Posterior cingulate gyrus (tissue), 11 donors: ENCODE measurements at places on chromosomes 11 and 22.

- DNase-seq: no peak
Measured at GRCh38 chr22:20436307-20436767, 1.3 kb downstream of the SCARF2 start.

GRCh38 chr11:10480026-10480425, 25.0 kb downstream of the AMPD3 start:
- no peak for DNase-seq

DNA sequence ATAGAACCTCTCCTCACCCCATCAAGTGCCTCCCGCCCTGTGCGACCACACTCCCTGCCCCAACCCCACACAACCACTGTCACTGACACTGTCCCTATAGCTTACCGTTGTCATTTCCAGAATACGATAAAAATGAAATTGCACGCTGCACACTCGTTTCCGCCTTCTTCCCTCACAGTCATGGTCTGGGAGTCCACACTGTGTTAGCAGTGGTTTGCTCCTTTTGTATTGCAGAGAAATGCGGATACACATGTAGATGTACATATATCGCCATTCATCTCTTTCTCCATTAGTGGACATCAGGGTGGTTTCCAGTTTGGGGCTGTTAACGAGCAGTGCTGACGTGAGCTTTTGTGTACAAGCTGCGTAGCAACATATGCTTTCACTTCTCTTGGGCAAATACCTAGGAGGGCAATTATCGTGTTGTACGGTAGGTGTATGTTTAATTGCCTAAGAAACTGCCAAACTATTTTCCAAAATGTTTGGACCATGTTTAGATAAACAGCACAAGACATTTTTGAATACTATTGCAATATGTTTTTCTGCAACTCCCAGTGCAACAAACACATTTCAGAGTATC, 59.2 kb upstream of the CD5 start:
- DNase-seq: no peak

DNA sequence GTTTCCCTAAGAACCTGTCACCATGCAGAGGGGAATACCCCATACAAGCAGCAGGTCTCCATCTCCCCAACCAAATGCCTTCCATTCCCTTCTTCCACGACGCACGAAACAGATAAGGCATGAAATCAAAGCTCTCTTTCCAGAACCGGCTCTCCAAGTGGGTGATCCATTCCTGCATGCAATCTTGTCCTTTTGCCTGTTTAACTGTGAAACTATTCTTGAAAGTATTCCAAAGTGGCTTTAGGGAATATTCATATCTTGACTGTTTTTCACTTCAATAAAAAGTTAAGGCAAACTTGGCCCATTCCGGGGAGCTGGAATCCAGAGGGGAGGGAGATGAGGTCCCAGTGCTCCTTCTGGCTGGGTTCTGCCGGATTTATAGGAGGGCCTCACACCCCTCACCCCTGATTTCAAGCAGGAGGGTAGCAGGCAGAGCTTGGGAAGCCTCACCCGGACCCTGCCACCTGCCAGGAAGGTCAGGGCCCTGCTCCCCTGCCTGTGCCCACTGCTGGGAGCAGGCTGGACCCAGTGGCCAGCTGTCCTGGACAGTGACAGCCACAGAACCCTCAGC, 60.9 kb downstream of the SCGB1A1 start:
- no peak for DNase-seq

DNA sequence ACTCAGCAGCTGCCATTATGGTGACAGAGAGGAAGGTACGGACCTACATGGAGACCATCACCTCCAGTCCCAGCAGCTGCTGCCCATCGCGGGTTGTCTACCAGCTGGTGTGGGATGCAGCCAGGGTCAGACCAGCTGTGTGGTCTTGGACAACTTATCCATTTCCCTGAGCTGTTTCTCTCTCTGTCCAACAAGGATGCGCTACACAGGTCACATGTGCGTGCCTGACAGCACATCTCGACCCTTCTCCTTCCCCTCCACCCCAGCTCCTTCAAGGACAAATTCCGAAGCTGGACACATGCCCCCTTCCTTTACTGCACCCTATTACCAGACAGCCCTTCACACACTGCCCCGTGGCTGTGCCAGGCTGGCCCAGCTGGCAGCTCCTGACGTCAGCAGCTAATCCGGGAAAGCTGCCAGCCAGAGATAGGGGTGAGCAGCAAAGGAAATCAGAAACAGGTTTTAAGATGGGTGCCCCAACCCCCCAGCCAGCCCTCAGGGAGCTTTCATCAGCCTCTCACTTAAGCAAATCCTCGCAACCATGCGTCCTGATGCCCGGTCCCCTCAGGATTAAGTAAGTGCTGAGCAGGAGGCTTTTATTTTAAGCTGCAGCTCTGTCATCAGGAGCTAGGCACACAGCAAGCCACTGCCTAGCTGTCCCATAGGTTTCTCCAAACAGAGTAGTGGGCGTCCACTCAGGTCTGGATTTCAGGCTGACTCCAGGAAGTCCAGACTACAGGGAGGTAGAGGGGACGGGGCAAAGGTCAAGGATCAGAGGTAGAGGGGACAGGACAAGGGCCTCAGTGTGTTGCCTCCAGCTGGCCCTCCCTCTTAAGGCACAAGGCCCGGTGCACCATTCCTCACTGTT, 20.3 kb downstream of the TEF start:
- DNase-seq: peak; percentile 90

- DNase-seq: no peak
Measured at GRCh38 chr11:15318814-15319213, 204.1 kb downstream of the INSC start.

GRCh38 chr11:29321293-29322132, 695.3 kb downstream of the KCNA4 start:
- no peak for DNase-seq

- no peak for DNase-seq
Measured at GRCh38 chr11:110878513-110878912, 166.3 kb upstream of the ARHGAP20 start.

DNA sequence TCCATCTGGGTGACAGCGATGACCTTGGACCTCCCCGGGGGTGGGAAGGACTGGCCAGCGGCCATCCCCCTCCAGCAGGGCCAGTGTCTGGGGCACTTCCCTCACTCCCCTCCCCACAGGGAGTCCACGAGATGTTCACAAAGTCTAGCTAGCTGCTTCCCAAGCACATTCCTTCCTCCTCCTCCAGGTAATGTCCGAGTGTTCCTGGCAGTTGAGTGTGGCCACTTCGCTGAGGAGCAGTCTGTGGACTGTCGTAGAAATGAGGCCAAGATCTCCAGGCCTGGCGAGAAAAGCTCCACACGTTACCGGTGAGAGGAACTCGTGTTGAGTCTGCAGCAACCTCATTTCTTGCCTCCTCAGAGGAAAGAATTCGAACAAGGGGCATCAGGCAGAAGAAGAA, 425.5 kb downstream of the BRD1 start:
- peak; percentile 59 for DNase-seq

- DNase-seq: no peak
Measured at GRCh38 chr11:47791774-47792430, 24.8 kb upstream of the FNBP4 start.

GRCh38 chr11:12290477-12290922, 86.9 kb upstream of the PARVA start:
- DNase-seq: no peak

- DNase-seq: no peak
Measured at GRCh38 chr11:74025467-74026166, 16.7 kb upstream of the UCP3 start.

DNA sequence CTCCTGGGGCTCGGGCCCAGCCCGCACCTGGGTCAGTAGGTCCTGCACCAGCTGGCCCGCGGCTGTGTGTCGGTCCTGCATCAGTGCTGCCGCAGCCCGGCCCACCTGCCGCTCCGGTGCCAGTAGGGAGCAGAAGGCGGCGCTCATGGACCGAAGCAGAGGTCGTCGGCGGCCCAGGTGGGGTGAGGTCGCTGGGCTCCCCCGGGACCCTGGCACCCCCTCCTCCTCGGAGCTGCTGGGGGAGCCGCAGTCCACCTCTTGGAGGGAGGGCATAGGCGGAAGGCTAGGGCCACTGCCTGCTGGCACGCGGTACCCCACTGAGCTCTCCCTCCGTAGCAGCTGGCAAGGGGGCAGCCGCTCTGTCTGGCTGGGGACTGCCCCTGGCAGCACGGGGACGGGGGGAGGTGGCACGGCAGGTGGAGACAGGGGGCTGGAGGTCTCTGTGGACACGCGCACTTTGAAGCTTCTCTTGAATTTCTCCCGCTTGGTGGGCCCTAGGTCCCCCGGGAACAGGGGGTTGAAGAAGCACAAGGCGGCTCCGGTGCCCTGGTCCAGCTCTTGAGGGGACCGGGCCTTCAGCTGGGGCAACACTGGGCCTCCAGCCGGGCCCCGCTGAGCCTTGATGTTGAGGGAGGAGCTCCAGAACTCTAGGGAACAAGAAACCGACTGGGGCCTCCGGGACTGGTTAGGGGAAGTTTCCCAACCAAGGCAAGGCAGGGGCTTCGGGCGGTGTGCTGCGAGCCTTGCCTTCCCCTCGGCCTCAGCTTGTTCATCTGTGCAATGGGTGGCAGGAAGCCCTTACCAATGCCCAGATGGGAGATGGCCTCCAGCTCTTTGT, 1.4 kb downstream of the RIN1 start:
- no peak for DNase-seq

DNA sequence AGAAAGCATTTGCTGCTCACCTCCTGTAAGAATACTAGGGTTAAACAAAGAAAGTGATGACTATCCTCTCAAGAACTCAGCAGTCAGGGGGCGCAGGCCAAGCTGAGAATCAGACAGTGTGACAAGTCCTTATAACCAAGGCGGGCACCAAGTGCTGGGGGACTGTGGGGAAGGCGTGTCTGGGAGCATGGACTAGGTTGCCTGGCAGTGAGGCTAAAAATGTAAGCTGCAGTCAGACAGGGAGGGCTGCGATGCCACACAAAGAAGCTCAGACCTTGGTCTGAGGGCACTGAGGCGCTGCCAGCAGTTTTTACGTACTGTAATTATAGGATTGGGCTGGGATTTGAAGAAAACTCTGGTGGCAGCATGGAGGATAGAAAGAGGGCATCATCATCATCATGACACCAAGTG, 73.7 kb downstream of the FLI1 start:
- no peak for DNase-seq

- DNase-seq: no peak
Measured at GRCh38 chr22:20576445-20576816, 69.0 kb downstream of the MED15 start.

DNA sequence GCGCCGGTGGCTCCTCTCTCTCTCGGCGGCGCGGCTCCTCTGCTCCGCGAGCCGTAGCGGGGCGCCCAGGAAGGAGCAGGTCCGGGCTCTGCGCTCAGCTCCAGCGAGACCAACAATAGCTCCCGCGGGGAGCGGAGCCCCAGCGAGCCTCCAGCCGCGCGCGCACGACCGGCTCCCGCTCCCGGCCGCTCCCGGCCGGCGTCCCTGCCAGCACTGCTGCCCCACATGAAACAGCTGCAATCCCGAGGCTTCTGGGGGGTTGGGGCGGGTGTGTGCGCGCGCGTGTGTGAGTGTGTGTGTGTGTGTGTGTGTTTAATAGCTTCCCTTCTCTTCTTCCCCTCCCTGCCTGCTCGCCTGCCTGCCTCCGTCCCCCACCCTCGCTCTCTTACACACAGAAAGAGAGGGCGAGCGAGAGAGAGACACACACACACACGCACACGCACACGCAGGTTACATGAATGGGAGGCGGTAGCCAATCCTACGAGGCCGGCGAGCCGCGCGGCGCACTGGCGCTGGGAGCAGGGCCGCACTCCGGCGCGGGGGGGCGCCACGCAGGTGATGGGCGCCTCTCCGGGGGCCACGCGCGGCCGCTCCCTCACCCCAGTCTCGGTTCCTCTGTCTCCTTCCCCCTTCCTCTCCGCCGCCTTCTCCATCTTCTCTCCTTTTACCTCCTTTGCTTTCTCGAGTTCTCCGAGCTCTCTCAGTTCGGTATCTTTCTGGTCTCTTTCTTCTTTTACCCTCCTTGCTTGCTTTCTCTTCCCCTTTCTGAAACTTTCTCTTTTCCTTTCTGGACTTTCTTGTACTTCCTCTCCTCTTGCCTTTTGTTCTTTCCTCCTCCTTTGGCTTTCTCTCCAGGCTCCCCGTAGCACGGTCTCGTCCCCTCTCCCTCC, at the start of gene TENM4:
TSS of gene TENM4 (minus strand) at position 460 of the 890 bp plus-strand sequence. CDS start 371,086 bp downstream, outside the sequence.
- peak; percentile 68 for DNase-seq

GRCh38 chr11:120054753-120055045, 83.2 kb downstream of the TRIM29 start:
- DNase-seq: no peak

DNA sequence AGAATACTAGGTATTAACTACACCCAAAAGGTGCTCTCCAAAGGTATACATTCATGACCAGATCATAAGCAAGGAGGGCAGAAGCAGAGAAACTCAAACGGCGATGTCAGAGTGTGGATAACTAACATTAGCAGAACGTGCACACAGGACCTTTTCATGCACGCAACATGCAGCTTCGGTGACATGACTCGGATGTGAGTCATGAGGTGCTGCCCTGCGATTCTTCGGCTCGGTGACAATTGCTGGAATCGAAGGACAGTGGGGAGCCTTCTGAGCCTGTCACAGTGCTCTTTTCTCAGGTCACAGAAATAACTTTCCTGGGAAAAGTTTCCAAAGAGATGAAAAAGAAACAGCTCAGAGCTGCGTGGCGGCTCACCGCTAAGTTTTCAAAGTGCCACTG, 418.5 kb upstream of the SYN3 start:
- DNase-seq: no peak

- DNase-seq: no peak
Measured at GRCh38 chr11:100928426-100928825, 201.2 kb downstream of the PGR start.

DNA sequence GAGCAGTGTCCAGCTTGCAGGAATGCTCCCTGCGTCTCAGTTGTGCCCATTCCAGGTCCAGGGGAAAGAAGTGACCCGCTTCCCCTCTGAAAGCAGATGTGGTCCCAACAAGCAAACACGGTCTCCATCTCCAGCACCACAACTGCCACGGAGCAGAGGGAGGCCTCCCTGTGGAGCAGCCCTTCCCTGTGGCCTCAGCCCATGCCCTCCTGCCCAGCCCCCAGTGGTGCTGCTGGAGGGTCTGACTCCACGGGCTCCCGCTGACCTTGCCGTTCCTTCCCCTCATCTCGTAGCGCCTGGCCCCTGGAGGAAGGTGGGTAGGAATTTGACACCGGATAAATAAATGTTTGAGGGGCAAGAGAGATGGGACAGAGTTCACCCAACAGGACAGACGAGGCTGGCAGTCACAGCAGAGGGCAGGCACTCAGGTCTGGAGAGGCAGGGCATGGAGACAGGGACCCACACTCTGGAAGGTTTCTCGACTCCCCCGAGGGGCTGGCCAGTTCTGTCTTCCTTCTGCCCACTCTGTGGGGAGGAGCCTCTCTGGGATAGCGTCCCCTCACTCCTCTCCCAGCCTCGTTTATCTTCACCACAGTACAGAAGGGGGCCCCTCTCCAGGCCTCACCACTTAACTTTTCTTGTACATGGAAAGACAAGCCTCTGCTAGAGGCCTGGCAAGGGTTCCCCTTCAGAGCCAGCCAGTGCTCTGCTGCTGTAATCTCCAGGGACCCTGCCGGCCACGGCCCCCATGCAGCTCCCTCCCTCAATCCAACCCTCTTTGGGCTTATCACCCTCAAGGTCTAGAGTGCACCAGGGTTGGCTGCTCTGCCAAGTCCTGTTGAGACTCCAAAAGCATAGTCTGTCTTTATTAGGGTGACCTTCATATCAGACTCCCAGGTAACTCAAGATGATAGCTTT, 7.5 kb upstream of the ST3GAL4 start:
- DNase-seq: no peak

DNA sequence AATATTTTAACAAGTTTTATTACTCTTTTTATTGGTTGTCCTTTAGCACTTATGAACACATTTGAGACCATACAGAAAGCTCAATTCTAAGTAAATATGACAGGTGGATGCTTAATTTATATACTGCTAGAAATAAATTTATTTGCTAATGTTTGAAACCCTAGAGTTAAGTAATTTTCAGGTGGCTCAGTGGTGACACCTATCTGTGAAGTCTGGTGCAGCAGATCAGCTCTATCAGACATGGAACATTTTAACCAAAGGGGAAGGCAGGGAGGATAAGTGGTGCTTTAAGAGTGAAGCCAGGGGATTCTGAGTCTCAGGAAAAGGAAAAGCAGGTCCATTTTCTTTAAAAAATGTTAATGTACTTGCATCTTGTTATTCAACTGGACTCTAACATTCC, 175.8 kb downstream of the DSCAML1 start:
- DNase-seq: no peak
